GM04504 (cell line): ENCODE measurements at places on chromosomes 1 and 21.

- no peak for DNase-seq
Measured at GRCh38 chr1:157993918-157994605, 617 bp downstream of the KIRREL1 start.

DNA sequence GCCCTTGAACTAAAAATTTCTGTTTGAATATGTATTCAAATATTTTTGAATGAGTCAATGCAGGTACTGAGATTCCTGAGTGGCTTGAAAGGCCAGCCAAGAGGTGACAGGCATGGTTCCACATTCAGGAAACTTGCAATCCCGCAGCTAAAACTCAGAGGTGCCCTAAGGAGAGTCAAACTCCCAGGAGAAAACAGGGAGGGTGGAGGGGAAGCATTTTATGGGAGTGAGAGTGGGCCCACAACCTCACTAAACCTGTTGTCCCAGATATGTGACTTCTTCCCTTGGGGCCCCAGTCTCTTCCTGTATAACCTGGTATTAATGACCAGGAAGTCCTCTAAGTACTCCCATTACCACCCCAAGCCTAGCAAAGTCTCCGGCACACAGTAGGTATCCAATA is 189.6 kb downstream of the PLPP3 start:
- no peak for DNase-seq

DNA sequence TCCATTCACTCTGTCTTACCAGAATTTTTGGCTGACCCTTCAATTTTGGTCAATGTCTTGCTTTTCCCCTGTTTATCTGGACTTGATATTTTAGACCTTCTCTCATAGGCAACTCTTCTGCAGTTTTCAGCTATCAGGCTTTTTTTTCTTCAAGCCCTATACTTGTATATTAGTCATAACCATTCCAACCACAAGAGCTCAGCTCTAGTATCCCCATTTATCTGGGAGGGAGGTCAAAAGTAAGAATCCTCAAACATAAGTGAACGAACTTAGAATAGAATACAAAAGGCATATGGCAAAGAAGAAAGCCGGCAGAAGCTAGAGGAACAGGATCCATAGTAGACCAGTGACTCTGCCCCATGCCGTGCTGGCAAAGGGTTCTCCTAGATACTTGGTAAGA is 45.9 kb upstream of the TNFSF4 start:
- no peak for DNase-seq

- no peak for DNase-seq
Measured at GRCh38 chr1:220711056-220711809, 21.1 kb downstream of the C1orf115 start.

GRCh38 chr1:236009857-236010256 is 55.0 kb downstream of the NID1 start:
- no peak for DNase-seq

GRCh38 chr1:7690076-7690475 is 81.0 kb upstream of the VAMP3 start:
- DNase-seq = no peak

DNA sequence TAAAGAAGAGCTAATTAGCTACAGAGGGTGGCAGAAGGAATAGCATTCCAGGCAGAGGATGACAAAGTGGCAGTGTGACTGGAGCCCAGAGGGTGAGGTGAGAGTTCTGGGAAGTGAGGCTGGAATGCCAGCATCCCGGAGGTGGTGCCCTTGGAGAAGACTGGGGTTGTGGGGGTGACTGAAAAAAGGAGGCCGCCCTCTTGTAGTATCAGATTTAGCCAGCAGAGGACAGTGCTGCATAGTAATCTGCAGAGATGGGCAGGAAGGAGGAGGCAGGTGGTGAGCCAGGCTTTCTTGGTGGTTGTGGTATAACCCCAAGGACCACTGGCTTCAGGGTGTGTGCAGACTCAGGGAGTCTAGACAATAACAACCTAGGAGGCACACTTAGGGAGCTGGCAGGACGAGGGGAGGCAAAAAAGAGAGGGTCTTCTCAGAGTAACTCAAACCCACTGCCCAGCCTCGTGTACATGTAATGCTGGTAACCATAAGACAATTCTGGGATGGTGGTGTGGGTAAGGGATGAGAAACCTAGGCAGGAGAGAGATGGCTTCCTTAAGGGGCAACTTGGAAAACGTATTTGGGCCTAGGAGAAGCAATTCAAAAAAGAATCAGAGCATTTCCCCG is 30.5 kb downstream of the MROH7 start:
- peak; percentile 17 for DNase-seq

GRCh38 chr1:63983391-63984256 is 209.8 kb downstream of the ROR1 start:
- no peak for DNase-seq

- no peak for DNase-seq
Measured at GRCh38 chr1:116390195-116390594, 17.2 kb downstream of the ATP1A1 start.

DNA sequence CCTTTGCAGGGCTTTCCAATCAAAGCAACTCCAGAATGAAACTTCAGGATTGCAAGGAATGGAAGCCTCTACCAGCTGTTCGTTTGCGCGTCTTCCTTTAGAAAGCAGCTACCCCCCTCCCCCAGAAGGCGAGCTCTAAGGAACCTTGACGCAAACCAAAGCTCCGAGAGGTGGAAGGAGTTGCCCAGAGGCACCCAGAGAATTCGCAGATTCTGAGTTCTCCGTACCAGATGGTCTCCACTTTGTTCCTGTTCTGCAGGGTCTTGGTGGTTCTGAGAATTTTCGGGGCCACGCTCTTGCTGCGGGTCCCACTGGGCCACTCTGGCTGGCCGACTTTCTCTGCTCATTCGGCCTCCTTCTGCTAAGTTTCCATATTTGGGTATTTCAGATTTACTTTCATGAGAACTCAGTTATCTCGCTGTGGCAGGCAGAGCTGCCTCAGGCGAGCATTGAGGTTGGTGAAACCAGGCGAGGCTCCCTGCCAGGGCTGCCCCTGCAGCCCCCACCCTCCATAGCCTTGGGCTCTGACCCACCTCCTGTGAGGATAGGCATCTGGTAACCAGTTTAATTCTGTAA is 801 bp downstream of the TRAF5 start:
- peak; percentile 36 for DNase-seq

- no peak for DNase-seq
Measured at GRCh38 chr1:154747740-154748404, 122.2 kb downstream of the KCNN3 start.

GRCh38 chr1:12615159-12615864 is 2.7 kb downstream of the DHRS3 start:
- DNase-seq = no peak

DNA sequence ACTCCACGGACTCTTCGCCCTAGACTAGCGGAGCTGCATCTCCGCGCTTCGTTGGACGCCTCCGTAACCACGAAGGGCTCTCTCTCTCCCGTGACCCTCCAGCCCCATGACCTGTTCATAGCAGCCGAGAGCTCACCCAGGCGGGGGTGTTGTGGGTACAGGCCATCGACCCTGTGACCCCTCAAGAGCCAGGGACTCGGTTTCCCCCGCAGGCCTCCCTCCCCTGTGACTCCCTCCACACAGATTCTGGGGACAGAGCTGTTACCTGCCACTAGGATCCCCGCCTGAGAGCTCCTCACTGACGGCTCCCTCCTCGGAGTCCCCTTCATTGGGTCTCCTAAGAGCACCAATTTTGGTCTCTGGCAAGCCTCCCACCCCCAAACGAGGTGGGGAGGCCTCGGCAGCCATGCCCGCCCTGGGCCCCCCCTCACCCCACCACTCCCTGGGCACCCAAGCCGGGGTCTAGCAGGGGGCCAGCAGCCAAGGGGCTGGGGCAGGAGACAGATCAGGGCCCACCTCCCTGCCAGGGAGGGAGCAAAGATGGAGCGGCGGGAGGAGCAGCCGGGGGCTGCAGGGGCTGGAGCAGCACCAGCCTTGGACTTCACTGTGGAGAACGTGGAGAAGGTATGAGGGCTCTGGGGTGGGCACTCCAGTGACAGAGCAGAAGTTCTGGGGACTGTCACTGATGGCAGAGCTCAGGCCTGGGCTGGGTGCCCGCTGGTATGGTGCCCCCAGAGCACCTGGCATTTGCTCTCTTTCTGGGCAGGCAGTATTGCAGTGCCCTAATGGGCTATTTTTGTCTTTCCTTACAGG is 517 bp downstream of the IPO13 start:
- DNase-seq = no peak

DNA sequence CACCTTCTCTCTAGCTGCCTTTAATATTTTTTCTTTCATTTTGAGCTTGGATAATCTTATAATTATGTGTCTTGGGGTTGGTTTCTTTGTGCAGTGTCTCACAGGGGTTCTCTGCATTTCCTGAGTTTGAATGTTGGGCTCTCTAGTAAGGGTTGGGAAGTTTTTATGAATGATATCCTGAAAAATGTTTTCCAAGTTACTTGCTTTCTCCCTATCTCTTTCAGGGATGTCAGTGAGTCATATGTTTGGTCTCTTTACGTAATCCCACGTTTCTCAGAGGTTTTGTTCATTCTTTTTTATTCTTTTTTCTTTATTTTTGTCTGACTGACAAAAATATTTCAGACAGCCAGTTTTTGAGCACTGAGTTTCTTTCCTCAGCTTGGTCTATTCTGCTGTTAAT is 55.4 kb upstream of the CCDC190 start:
- no peak for DNase-seq

GRCh38 chr1:69913977-69914376 is 291.4 kb downstream of the LRRC40 start:
- DNase-seq = peak; percentile 84

DNA sequence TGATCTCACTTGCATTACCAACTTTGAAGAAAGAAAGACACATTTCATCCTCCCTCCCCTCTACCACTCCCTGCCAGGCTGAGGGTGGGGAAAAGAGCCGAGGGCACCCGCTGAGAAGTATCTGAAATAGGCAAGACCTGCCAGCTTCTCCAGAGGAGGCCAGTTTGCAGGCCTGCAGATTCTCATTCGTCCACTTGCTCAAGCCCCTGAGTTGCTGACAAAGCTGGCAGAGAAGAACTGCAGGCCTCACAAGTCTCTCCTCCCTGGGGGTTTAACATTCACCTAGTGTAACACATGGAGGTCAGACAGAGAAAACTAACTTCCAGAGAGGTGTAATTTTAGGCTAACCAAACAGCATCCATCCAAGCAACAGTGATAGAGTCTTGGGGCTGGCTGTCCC is 376.4 kb downstream of the HHAT start:
- no peak for DNase-seq
